ENCODE measurements at places on chromosomes 7 and 10.

- no peak for DNase-seq
These were observed 116.7 kb upstream of the TMEM106B start for GRCh38 chr7:12094365-12094921.

DNA sequence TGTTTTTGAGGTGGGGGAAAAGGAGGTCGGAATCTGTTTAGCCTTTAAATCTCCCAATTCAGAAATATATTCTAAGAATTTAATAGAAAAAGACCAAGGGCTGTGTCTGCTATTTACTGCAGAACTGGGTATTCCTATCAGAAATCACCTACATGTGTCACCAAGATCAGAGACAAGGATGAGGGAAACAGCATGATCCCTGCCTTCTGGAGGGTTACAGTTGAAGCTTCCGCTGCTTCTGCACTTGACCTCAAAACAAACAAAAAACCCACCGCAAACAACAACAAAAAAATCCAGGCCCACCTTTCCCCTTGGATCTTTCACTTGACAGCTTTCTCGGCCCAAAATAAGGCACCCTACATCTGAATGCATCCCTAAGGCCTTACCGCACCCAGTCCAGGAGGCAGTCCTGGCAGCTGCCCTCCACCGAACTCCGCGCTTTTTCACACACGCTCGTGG lies 750 bp upstream of the CDK14 start:
- DNase-seq: no peak

DNA sequence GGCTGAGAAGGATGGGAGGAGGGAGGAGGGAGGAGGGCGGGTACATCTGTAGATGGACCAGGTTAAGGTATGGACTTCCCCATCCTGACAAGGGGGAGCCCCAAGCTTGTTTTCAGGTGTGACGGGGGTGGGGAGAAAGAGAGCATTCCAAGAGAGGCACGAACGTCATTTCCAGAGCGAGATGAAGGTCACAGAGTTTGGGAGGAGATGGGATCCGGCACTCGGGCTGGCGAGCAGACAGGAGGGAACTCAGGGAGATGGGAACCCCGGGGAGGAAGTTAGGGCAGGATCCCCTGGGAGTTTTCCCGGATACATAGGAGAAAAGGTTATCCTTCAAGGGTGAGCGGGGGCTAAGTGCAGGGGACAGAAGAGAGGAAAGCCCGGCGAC lies 118.8 kb downstream of the CUX1 start:
- no peak for DNase-seq

DNA sequence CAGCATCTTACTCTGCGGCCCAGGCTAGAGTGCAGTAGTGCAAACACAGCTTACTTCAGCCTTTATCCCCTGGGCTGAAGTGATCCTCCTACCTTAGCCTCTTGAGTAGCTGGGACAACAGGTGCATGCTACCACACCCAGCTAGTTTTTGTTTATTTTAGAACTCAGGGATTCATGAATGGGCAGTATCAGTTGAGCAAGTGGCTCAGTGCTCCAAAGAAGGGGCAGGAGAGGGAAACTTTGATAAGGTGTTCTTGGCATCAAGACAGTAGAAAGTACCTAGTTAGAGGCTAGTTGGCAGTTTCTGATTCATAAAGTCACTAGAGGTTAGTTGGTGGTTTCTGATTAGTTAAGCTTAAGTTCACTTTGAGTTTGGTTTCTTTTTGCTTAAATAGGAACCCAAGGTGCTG lies 18.4 kb downstream of the TRIM24 start:
- DNase-seq: no peak

GRCh38 chr10:102102421-102102820 lies 17.7 kb downstream of the LDB1 start:
- no peak for DNase-seq

DNA sequence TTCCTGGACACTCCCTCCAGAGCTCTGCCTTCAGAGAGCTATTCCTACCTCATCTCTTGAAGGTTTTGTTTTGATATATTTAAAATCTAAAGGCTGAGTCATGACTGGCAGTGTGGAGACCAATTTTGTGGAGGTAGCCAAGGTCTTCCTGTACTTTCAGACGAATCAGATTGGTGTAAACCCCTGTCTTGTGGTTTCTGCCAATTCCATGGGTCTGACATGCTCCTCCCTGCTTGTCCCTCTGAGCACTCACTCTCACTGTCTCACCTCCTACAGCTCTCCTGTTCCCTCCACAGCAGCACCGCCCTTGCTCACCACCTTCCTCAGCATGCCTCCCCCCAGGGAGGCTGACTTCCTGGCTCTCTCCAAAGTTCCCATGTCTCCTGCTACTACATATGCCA lies 179.8 kb downstream of the NPSR1 start:
- no peak for DNase-seq

DNA sequence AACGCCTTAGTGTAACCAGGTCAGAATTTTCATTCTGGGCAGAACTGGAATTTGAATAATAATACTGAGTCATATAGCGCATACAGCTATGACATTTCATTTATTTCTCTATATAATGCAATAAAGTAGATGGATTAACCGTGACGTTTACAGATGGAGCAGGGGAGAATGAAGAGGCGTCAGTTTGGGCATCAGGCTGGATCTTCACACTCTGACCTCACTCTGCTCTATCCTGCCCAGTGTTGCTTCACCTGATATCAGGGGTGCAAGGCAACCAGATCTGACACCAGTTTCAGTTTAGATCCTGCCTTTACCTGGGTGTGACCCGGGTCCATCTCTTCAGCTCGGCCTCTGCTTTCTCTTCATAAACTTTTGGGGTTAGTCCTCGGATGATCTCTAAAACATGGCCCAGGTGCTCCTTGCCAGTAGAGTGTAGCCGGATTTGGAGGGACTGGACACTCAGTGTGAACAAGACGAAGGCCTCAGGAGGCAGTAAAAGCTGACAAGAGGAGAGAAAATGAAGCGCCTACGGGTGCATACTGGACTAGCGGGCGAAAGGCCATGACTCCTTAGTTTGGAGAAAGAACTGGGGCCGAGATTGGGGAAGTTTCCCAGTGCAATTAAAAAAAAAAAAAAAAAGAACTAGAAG lies 1.4 kb upstream of the ZYX start:
- DNase-seq: no peak

DNA sequence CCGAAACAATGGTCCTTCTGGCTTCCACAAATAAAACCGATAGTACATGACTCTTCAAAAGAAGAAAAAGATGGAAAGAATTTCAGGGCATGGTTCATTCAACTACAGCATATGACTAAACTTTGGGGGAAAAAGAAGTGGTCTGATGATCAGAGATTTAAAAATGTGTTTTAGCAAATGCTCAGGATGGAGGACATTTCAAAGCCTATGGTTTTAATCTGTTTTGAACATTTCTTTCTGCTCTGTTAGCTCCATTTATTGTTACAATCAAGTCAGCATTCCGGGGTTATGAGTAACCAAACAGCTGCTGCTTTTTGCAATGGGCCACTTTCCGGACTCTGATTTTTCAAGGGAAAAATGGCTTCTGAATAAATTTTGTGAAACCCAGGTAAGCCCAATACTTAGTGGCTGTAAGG lies 142.4 kb downstream of the CUBN start:
- no peak for DNase-seq

- DNase-seq: no peak
These were observed 45.9 kb upstream of the AGMO start for GRCh38 chr7:15607529-15608210.

DNA sequence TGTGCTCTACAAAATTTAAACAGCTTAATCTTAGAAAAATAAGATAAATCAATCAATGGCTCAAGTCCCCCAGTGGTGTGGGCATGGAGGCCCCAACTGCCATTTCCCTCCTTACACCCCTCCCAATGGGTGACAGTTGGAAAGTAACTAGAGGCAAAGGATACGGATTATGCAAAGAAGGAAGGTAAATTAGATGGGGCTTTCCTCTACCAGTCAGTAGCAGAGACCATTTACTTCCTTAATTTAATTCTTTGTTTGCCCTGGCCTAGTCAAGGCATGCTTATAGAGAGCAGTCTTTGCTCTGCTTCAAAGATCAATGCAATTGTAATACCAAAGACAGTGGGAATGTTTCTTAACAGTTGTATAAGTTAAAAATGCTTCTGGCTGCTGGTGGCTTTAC lies 63.3 kb upstream of the PAPSS2 start:
- no peak for DNase-seq

DNA sequence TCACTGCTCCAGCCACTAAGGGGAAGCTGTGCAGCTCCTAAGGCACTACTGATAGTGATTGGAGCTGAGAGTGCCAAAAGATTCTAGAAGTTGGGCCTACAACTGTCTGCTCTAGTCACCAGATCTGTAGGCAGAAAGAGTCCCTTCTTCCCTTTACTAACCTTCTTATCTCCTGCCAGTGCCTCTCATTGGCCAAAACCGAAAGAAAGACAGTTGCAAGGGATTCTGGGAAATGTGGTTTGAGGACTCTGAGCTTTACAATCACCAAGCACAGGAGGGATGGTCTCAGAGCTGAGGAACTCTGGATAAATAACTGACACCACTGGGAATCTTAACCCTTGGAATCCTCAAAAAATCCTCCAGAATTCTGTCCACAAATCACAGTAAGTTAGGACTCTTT lies 615.8 kb downstream of the CCSER2 start:
- no peak for DNase-seq

DNA sequence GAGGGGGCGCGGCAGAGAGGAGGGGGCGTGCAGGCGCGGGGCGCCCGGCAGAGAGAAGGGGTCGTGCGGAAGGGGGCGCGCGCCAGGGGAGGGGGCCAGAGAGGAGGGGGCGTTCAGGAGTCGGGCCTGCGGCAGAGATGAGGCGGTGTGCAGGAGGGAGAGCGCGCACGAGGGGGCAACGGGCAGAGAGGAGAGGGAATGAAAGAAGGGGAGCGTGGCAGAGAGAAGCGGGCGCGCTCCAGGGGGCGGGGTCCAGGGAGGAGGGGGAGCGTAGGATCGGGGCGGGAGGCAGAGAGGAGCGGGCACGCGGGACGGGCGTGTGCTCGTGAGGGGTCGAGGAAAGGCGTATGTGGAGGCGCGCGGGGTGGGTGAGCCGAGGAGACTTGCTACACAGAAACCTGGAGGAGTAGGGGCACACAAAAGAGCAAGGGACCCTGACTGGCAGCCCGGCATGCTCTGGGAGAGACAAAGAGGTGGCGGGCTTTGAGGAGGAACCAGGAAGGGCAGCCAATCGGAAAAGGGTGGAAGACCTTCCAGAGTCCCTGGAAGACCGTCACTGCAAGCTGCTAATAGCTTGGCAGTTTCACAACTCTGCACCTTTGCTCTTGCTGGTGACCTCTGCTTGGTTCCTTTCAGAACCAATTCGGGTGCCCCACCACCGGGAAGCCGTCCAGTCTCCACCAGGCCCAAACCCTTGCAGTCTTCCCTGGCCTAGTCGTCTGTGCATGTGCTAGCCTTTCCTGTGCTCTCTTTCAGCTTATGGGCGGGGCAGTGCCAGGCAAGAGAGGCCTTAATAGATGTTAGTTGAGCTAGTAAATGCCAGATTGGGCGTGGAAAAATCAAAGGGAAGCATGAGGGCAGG lies 639 bp downstream of the DYDC2 start:
- no peak for DNase-seq

- DNase-seq: no peak
These were observed 347.1 kb upstream of the NRP1 start for GRCh38 chr10:33681595-33681994.

Measured in CD4-positive, alpha-beta T cell treated with Interleukin-21 for 1 hour (primary cell).